ENCODE measurements at places on chromosomes 2 and 18.

DNA sequence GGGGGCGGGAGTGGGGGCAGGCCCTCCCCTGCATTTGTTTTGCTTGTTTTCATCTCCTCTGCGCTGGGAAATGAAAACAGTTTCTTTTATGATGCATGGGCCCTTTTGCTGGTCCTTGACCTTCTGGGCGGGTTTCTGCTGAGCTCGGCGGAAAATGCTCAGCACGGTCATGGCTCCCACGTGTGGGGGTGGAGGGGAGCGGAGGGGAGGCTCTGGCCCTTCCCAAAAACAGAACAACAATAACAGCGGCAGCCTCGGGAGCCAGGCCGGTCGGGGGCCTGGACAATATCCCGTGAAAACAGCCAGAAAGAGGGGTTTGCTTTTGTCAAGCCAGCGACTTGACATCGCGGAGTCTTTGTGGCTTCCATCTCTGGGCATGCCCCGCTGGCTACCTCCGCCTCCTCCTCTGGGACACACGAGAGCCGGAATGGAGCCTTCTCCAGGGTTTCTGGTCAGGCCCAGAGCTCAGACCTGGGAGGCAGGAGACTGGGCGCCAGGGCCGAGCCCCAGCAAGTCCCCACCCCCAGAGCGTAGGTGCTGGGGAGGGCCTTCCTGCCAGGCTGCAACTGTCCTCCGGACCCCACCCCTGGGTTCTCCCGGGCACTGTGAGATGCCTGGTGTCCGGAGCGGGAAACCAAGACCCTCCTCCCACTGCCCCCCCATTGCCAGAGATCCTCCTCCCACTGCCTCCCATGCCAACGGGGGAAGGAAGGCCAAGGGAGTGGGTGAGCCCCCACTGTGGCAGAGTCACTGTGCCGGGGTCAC lies 35.9 kb upstream of the SNED1 start:
- DNase-seq = peak; percentile 5

- no peak for DNase-seq
Observed at GRCh38 chr2:181241797-181242196, 215.4 kb upstream of the ITGA4 start.

- DNase-seq = no peak
Observed at GRCh38 chr2:70870790-70871189, 35.2 kb upstream of the CD207 start.

- DNase-seq = no peak
Observed at GRCh38 chr2:16466821-16467151, 198.8 kb downstream of the CYRIA start.

- DNase-seq = no peak
Observed at GRCh38 chr2:226760412-226761194, 39.0 kb downstream of the IRS1 start.

DNA sequence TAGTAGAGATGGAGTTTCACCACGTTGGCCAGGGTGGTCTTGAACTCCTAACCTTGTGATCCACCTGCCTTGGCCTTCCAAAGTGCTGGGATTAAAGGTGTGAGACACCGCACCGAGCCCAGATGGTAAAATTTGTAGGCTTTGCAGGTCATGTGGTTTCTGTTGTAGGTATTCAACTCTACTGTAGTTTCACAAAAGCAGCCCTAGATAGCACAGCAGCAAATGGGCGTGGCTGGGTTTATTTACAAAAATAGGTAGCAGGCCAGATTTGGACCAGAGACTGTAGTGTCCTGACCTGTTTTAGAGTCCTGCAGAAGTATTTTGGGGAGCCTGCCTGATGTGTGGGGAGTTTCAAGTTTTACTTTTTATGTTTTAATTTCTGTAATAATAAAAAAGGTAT lies 84.1 kb upstream of the RASGRP3 start:
- no peak for DNase-seq

GRCh38 chr2:63613391-63613901 lies 24.7 kb downstream of the MDH1 start:
- DNase-seq = no peak

DNA sequence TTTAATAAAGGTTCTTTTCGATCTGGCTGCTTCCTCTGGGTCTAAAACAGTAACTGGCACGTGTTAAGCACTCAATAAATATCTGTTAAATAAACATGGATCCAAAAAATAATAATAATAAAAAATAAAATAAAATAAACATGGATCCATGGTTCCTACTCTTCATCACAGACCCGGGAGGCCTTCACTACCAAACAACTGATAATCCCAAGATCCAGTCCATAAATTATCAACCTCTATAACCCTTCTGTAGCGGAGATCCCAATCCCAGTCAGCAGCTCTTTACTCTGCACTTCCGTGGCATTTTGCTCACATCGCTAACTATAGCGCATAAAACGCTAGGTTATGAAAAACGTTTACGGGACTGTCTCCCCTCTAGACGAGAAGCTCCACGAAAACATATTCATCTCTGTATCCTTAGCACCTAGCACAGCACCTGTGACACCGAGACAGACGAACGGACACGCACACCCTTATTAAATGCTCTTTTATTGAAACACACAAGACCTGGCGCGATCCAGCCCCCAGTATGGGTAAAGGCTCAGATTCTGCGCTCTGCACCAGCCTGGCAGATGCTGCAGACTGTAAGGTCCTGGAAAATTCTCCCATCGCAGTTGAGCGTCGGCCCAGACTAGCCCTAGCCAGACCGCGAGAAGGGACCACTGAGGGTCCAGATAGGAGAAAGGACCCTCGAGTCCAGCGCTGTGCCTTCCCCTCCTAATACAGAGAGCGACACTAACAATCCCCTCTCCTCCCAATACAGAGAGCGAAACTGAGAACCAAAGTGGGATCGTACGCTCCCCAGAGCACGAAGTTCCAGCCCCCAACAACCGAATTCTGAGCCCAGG lies 770 bp downstream of the NBAS start:
- no peak for DNase-seq

DNA sequence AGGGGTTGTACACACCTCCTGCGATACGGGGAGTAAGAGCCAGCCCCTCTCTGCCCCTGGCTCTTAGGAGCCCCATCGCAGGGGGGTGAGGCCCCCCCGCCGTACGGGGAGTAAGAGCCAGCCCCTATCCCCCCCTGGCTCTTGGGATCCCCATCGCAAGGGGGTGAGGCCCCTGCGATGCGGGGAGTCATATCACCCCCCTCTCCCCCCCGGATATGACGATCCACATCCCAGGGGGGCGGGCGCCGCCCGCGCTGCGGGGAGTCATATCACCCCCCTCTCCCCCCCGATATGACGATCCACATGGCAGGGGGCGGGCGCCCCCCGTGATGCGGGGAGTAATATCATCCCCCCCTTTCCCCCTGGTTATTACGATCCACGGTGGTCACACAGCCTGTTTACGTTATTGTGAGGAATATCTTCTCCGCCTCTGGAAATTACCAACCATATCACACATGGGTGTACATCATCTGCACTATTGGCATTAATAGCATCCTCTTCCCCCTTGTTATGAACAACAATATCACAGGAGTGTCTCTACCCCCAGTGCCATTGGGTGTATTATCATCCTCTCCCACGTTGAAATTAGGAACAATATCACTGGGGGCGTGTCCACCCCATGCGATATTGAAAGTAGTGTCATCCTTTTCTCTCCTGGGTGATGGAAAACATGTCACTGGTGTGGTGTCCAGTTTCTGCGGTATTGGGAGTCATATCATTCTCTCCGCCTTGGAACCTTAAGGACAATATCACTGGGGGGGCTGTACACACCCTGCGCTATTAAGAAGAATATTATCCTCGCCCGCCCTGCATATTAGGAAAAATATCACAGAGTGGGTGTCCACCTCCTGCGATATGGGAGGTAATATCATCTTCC lies 24.7 kb upstream of the NAGK start:
- DNase-seq = no peak

GRCh38 chr18:59620381-59620780 lies 76.8 kb downstream of the CCBE1 start:
- no peak for DNase-seq

DNA sequence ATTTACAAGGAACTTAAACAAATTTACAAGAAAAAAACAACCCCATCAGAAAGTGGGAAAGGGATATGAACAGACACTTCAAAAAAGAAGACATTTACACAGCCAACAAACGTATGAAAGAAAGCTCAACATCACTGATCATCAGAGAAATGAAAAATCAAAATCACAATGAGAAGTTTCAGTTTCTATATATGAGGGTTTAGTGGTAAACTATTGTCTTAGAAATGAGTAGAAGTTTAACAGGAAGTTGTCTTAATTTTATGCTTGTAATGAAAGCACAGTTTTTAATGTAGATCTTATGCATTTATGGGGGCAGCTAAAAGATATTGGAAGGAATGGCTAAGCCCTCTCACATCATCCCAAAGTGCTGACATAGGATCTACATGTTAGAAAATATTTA lies 325.4 kb downstream of the ERBB4 start:
- no peak for DNase-seq

DNA sequence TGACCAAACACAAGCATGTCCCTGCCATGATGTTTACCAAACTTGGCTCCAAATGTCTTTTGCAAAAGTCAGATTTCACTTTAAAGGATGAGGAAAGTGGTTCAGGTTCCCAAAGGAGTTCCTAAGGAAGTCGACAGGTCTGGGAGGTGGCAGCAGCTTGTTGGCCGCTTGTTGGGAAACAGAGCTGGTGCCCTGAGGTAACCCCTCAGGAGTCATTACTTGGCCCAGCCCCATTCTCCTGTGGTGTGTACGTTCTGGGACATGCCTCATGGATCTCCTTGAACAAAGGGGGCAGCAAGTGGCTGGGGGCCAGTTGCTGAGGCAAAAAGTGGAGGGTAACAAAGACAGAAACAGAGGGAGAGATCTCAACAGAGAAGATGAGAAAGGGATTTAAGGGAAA lies 10.9 kb downstream of the TMBIM1 start:
- no peak for DNase-seq

- peak; percentile 88 for DNase-seq
Observed at GRCh38 chr2:105557021-105557920, 158.4 kb upstream of the FHL2 start.

DNA sequence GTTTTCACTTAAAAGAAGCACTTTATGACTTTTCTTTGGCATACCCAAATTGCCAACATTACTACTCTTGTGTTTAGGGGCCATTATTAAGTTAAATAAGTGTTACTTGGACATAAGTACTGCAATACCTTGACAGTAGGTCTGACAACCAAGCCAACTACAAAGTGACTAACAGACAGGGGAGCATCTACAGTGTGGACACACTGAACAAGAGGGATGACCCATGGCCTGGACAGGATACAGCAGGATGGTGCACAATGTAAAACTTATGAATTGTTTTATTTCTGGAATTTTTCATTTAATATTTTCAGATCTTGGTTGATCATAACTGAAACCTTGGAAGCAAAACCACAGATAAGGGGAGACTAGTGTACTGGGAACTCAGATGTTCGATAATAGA lies 4.0 kb upstream of the INPP1 start:
- no peak for DNase-seq

GRCh38 chr2:127968610-127969339 lies 59.1 kb downstream of the SAP130 start:
- peak; percentile 40 for DNase-seq

DNA sequence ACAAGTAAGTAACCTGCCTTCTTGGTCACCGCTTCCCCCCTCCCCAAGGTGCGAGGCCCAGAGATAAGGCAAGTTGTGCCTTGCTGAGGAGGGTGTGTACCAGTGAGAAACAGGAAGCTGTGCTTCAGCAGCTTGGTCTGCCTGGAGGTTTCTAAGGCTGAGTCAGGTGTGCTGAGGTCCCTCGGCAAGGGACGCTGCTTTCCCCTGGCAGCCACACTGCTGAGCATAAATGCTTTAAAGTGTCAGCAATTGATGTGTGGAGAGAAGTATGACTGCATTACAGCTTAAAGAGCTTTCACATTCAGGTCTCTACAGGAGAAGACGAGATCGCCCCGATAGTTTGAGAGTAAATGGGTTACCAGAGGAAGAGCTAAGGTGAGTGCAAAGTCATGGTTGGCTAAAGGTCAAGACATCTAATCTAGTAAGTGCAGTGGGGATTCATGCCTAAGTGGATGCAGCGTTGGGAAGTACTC lies 86.9 kb downstream of the LIMS1 start:
- no peak for DNase-seq

GRCh38 chr18:44759925-44760342 lies 79.2 kb downstream of the SETBP1 start:
- no peak for DNase-seq

DNA sequence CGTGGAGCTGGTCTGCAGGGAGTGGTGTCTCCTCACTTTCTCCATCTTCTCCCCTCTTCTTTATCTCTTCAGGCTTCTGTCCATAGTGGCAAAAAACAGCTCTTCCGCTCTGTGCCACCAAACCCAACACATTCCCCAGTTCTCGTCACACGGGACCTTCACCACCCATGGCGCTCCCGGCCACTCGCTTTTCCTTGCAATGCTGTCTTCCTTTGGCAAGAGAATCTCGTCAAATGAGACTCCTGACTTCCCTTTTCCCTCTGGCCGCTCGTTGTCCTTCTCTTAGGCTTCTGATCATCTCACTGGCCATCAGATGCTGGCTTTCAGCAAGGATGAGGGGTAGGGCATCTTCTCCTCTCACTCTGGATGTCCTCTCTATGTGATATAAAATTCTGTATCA lies 72.9 kb downstream of the DCDC2C start:
- no peak for DNase-seq

DNA sequence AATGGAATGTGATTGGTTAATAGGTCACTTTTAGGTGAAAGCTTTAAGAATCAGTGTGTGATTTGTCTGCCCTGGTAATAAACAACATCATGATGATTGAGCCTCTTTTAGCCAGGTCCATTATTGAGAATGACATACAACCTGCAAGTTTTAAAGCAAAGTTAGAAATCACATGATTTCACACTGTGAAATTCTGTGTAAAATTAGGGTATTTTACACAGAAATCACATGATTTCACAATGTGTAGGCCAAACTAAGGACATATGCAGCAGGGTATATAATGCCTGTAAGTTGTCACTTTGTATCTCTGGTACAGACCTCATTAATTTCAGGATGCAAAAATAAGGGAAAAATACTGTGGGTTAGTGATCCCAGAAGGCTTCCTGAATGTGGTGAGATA lies 16.7 kb downstream of the PSMD14 start:
- no peak for DNase-seq

- DNase-seq = no peak
Observed at GRCh38 chr2:23354554-23354953, 30.4 kb upstream of the KLHL29 start.

DNA sequence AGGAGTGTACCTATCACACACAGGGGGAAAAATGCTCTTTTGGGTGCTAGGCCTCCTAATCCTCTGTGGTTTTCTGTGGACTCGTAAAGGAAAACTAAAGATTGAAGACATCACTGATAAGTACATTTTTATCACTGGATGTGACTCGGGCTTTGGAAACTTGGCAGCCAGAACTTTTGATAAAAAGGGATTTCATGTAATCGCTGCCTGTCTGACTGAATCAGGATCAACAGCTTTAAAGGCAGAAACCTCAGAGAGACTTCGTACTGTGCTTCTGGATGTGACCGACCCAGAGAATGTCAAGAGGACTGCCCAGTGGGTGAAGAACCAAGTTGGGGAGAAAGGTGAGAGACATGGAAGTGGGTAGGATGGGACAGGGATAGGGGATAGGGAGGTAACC lies 12.2 kb downstream of the DHRS9 start:
- DNase-seq = no peak

DNA sequence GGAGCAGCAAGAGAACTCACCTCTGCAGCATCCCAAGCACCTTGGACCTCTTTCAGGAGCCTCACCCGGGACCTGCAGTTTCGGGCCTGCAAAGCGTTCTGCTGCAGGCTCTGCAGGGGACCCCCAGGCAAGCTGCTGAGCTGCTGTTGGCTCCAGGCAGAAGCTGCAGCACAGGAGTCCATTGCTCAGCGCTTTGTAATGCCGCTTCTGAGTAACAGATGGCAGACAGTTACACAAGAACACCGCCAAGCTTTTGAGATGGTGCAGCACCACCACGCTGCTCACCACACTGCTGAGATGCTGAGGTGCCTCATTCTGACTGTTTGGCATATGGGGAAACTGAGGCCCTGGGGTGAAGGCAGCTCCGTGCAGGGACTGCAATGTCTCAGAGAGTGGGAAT lies 1.9 kb upstream of the GALNT14 start:
- peak; percentile 31 for DNase-seq
